Progenitor cell of endocrine pancreas (in vitro differentiated cells): ENCODE measurements at places on chromosomes 1 and 21.
A peak's percentile ranks its signal among the peaks of the same experiment; 100 is the strongest.

DNA sequence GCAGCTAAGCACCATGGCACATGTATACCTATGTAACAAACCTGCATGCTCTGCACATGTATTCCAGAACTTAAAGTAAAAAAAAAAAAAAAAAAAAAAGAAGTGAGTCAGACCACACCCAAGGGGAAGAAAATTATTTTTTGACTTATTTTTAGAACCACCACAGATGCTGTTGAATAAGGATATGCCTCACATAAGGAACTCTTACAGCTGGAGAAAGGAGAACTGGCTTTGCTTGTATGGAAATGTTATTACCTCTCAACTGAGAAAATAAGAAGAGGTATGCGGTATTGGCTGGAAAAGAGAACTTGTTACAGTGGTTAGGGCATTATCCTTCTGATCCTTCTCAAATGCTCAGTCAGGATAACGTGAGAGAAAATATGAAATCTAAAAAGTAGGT is 27.5 kb upstream of the FCER1A start:
- DNase-seq: no peak

DNA sequence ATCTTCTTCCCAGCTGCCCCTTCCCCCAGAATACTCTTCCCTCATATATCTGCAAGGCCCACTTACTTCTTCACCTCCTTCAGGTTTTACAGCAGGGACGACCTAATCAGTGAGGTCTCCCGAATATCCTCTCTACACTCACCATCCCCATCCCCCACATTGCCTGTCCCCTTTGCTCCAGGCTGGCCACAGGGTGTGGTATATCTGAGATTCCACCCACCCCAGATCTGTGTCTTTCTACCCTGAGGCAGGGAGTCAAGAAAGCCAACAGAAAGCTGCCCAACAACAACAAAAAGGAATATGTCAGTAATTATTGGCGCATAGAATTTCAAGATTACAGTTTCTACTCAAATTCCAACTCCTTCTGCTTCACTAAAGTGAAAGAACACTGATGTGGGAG is 30.0 kb upstream of the OPRD1 start:
- DNase-seq: no peak

GRCh38 chr1:6519491-6519934 is 28.0 kb upstream of the PLEKHG5 start:
- no peak for DNase-seq

- no peak for DNase-seq
Measured at GRCh38 chr1:198544265-198544664, 3.8 kb upstream of the ATP6V1G3 start.

- no peak for DNase-seq
Measured at GRCh38 chr1:203419558-203419957, 56.0 kb upstream of the PRELP start.

GRCh38 chr1:50271968-50272578 is 151.2 kb downstream of the DMRTA2 start:
- peak; percentile 36 for DNase-seq

- no peak for DNase-seq
Measured at GRCh38 chr21:44492567-44493385, 37.5 kb downstream of the LRRC3 start.

GRCh38 chr1:246784621-246785493 is 60.6 kb downstream of the SCCPDH start:
- DNase-seq: no peak

- no peak for DNase-seq
Measured at GRCh38 chr21:32132881-32133280, 146.0 kb downstream of the MIS18A start.

DNA sequence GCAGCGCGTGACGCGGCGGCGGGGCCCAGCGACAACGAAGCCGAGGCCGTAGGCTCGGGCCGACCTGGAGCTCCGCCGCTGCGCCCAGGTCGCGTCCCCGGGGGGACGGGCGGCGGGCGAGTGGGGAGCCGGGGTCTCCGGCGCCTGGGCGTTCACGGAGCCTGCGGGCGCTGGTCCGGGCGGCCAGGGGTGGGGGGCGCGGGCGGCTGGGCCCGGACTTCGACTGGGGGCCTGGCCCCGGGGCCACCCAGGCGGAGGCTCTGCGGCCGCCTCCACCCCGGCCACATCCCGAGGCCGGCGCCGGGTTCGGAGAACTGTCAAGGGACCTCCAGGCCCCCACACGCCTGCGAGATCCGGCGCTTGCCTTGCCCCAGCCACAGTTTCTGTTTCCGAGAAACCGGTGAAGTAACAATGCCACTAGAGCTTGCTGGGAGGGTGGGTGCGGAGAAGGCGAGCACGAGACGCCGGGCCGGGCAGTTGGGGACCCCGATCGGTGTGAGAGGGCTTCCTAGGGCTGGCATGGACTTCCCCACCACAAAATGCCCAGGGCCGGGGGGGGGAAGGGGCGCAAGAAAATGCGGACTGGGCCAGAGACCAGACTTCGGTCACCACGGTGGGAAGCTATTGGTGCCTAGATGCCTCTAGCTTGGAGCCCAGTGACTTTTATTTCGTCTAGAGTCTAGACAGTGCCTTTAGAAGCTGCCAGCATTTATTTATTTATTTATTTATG is 501 bp downstream of the FBXO6 start:
- no peak for DNase-seq

DNA sequence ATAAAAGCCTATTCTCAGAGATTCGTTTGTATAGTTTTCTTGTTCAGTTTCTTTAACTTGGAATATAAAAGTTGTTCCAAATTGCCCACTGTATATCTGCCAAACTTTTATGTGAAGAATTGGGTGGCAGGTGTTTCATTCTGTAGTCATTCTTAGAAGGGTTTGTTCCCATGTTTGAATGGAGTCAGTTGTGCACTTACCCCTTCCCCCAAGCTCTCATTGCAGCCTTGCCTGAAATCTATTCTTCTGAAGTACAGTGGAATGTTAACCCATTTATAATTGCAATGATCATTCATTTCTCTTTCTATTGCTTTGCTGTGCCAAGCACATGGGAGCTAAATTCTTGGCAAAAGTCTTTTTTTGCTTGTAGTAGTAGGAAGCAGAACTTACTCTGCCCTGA is 375.3 kb upstream of the C1orf87 start:
- DNase-seq: no peak

DNA sequence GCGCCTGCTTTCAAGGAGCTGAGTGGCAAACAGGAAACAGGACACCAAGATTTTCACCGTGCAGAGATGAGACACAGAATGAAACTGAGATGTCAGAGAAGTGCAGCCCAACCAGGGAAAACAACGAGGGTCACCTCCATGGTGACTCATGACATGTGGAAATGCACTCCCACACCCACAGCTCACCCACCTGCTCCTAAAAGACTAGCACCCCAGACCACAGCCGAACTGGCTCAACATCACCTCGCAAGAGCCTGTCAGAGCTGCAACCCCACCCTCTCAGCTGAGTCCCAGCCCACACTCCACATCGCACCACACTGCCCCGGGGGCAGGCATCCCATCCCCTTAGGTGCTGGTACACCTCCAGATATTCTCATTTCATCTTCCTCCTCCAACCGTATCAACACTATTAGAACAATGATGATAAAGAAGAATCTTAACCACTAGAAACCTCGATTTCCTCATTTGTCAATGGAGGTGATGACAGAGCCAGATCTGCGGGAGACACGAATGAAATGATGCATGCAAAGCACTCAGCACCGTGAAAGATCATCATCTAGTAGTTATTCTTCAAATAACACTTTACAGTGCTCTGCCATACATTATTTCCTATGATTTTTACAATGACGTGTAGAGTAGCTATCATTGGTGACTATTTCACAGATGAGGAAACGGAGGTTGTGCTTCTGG is 103.2 kb downstream of the DMRTB1 start:
- DNase-seq: no peak

GRCh38 chr1:24912376-24913273 is 17.5 kb downstream of the RUNX3 start:
- DNase-seq: no peak

- DNase-seq: no peak
Measured at GRCh38 chr1:160952129-160952510, 2.5 kb downstream of the ITLN2 start.

GRCh38 chr1:41802532-41803501 is 115.9 kb downstream of the HIVEP3 start:
- DNase-seq: no peak

GRCh38 chr1:110205156-110205555 is 5.0 kb upstream of the KCNC4 start:
- DNase-seq: no peak

GRCh38 chr1:169868978-169869377 is 24.7 kb downstream of the SCYL3 start:
- no peak for DNase-seq
